Left colon (tissue), 2 donors: ENCODE measurements at places on chromosomes 7 and 10. TPM values are rescaled to one million over a fixed set of nuclear protein-coding genes. Genes with fewer than 3 reads are reported as not detected.
A peak's percentile ranks its signal among the peaks of the same experiment; 100 is the strongest.

- DNase-seq = no peak
Observed at GRCh38 chr7:148661471-148661870, 37.2 kb upstream of the CUL1 start.

- DNase-seq = no peak
Observed at GRCh38 chr7:52088008-52088901, 771.6 kb upstream of the COBL start.

MKX gene
- total RNA-seq = 0.06 TPM

GRCh38 chr10:66183028-66183427 is 742.8 kb upstream of the LRRTM3 start:
- DNase-seq = no peak

DNA sequence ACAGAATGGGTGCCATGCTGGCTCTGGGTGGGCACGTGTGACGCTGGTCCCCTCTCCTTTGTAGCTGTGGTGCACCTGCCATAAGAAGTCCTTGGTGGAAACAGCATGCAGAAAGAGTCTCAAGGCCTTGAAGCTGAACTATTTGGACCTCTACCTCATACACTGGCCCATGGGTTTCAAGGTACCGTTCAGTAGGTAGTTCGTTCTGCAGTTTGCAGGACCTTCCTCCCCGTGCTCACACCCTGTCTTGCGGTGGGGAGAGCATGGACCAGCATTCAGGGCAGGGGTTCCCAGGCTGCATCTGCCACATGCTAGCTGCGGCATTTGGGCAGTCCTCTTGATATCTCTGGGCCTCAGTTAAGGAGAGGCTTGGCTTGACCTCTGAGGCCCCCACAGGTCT is 7.3 kb downstream of the AKR1E2 start:
- DNase-seq = no peak

- no peak for DNase-seq
Observed at GRCh38 chr7:36440880-36441279, 51.2 kb downstream of the ANLN start.

DNA sequence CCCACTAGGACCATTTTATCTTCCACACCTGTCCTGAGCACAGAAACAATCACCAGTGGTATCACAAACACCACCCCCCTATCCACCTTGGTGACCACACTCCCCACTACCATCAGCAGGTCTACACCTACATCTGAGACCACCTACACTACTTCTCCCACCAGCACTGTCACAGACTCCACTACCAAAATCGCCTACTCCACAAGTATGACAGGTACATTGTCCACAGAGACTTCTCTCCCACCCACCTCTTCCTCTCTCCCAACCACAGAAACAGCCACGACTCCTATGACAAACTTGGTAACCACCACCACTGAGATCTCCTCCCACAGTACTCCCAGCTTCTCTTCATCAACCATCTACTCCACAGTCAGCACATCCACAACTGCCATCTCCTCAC is 3.3 kb downstream of the MUC3A start:
- DNase-seq = no peak

DNA sequence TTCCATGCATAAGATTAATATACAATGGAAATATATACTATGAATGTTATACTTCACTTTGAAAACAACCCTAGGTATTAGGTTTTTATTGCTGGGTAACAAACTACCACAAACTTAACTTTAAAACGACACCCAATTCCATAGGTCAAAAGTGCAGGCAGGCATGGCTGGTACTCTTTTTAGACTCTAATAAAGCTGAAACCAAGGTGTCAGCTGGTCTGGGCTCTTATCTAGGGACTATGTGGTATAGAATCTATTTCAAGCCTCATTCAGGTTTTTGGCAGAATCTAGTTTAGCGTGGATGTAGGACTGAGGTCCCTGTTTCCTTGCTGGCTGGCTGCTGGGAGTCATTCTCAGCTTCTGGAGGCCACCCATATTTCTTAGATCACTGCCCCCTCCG is 65.0 kb upstream of the TMEM168 start:
- DNase-seq = no peak

PTPRE gene
- total RNA-seq = 36.1 TPM

DNA sequence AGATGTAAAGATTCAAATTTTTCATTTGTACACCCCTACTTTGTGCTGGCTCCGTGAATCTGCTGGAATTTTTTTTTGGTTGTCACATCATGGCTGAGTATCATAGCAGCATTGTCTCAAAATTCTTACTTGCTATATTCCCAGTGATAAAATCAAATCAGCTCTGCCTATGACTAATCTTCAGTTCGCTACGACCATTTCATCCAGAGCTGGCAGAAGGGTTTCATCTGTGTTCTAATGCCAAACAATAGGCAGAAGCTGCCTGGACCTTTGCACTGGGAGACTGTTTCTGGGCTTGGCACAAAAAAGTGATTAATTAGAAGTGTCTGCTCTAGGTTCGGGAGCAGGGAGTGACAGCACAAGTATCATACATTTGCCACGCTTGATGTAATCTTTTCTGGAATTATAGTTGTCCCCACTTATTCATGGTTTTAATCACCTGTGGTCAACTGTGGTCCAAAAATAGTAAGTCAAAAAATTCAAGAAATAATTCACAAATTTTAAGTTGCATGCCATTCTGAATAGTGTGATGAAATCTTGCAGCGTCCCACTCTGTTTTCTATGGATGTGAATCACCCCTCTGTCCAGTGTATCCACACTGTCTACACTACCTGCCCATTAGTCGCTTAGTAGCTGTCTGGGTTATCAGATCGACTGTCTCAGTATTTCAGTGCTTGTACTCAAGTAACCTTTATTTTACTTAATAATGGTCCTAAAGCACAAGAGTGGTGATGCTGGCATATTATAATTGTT is 120.5 kb upstream of the IMMP2L start:
- no peak for DNase-seq

DNA sequence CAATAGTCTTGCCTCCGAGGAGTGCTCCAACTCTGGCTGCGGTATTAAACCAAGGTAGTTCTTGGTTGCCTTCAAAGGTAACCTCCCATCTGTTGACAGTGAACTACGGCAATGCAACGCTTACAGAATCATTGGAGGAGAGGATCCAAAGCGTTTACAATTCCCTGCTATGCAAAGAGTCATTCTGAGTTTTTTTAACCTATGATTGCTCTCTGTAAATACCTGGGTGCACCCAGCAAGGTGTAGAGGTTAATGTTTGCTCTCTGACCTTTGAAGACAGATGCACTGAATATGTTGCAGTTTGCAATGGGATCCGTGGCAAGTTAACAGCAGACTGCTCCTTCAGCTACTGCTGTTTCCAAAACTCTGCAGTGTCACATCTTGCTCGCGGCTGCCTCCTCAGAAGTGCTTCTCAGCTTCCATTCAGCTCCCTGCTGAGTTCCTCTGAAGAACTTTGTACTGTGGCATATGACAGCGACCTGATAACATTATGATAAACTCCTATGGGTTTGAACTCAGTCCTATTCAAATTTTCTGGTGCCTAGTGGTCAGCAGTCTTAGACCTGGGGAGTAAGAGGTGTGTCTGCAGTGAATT is 29.0 kb downstream of the KIAA1217 start:
- no peak for DNase-seq

GRCh38 chr10:3828404-3829155 is 43.6 kb upstream of the KLF6 start:
- DNase-seq = no peak

DNA sequence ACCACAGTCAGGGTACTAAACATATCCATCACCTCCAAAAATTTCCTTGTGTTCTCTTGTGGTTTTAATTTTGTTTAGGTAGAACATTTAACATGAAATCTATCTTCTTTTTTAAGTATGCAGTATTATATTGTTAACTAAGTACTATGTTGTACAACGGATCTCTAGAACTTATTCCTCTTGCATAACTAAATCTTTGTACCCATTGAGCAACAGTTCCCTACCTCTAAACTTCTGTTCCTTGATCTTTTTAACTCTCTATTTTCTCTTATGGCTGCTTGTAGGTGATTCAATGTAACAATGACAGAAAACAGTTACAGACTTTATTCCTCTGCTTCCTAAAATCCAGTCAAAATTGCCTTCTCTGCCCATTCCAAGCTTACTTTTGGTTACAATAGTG is 9.9 kb downstream of the NRG3 start:
- DNase-seq = no peak

CRTAC1 gene
- total RNA-seq = 1.5 TPM

DNA sequence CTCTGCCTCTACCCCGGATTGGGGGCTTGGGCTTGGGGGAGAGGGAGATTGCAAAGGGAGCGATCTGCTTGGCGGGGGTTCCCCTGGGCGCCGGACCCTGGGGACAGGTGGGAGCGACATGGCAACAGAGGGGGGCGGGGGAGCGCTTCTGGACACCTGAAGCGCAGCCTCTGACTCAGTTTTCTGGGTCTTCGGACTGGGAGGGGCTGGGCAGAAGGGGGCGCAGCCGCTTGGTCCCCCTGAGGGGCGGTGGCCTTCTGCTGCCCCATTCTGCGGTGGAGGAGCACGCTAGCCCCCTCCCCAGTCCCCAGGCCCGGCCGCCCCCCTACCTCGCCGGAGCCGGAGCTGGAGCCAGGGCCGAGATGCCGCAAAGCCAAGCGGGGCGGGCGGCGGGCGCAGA is 380 bp downstream of the NAT16 start:
- no peak for DNase-seq

DNA sequence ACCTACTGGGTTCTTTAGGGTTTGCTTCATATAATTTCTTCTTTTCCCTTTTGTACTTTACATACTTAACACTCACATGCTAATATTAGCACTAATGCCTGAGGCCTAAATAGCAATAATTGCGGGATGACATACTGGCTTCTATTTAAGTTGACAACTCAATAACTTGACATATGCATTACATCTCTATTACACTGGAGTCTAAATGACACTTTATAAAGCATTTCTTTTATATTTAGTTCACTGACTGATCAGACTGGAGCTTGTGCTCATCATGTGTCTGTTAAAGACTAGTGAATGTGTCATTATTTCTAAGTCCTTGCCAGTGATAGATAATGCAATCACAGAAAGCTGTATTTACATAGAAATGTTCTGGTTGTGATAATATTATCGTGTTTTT is 472.1 kb upstream of the SEMA3A start:
- no peak for DNase-seq

- peak; percentile 18 for DNase-seq
Observed at GRCh38 chr10:77279207-77279606, 358.4 kb downstream of the KCNMA1 start.

KCP gene
- 1.6 TPM for total RNA-seq

HOXA3 gene
- 23.2 TPM for total RNA-seq

- DNase-seq = peak; percentile 85
Observed at GRCh38 chr7:27112955-27113949, 10.8 kb upstream of the HOXA2 start.

NKX1-2 gene
- total RNA-seq = not detected

- DNase-seq = no peak
Observed at GRCh38 chr7:158030071-158030470, 557.6 kb downstream of the PTPRN2 start.

GRCh38 chr7:5622286-5622685 is 159.2 kb downstream of the RNF216 start:
- no peak for DNase-seq

- no peak for DNase-seq
Observed at GRCh38 chr10:62016623-62017490, 115.4 kb downstream of the ARID5B start.

NEURL1 gene
- 49.2 TPM for total RNA-seq
